ENCODE measurements at places on chromosomes 13 and 19.
A peak's percentile ranks its signal among the peaks of the same experiment; 100 is the strongest.

GRCh38 chr13:79667771-79668170, 186.8 kb downstream of the NDFIP2 start:
- no peak for DNase-seq

- no peak for DNase-seq
Measured at GRCh38 chr13:67642657-67643056, 412.5 kb upstream of the PCDH9 start.

- DNase-seq: no peak
Measured at GRCh38 chr13:110700641-110701040, 5.3 kb downstream of the CARS2 start.

- DNase-seq: no peak
Measured at GRCh38 chr13:29115842-29116241, 295.7 kb downstream of the MTUS2 start.

DNA sequence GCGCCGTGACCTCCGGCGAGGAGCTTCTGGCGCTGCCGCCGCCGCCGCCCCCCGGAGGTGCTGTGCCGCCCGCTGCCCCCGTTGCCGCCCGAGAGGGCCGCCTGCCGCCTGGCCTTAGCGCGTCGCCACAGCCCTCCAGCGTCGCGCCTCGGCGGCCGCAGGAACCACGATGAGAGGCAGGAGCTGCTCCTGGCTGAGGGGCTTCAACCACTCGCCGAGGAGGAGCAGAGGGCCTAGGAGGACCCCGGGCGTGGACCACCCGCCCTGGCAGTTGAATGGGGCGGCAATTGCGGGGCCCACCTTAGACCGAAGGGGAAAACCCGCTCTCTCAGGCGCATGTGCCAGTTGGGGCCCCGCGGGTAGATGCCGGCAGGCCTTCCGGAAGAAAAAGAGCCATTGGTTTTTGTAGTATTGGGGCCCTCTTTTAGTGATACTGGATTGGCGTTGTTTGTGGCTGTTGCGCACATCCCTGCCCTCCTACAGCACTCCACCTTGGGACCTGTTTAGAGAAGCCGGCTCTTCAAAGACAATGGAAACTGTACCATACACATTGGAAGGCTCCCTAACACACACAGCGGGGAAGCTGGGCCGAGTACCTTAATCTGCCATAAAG, 4.8 kb downstream of the PDX1 start:
- DNase-seq: no peak

GRCh38 chr19:55027472-55028337, 10.4 kb downstream of the GP6 start:
- no peak for DNase-seq

- DNase-seq: no peak
Measured at GRCh38 chr19:34654796-34655195, 22.2 kb downstream of the SCGB2B2 start.

- peak; percentile 1 for DNase-seq
Measured at GRCh38 chr13:47256618-47257017, 359.8 kb upstream of the HTR2A start.

Measured in G401 (cell line).